ENCODE measurements at places on chromosomes 2 and 18. TPM values are rescaled to one million over a fixed set of nuclear protein-coding genes. Genes with fewer than 3 reads are reported as not detected.

Gene ABCG5
- not detected for total RNA-seq

Gene POTEC
- total RNA-seq, result not detected

Gene COL5A2
- 517 TPM for total RNA-seq

Gene FBXO48
- total RNA-seq, result 0.35 TPM

Gene CPLX4
- not detected for total RNA-seq

Measured in myometrial cell (primary cell).